Astrocyte of the hippocampus (primary cell): ENCODE measurements at places on chromosomes 6 and 20.
A peak's percentile ranks its signal among the peaks of the same experiment; 100 is the strongest.

DNA sequence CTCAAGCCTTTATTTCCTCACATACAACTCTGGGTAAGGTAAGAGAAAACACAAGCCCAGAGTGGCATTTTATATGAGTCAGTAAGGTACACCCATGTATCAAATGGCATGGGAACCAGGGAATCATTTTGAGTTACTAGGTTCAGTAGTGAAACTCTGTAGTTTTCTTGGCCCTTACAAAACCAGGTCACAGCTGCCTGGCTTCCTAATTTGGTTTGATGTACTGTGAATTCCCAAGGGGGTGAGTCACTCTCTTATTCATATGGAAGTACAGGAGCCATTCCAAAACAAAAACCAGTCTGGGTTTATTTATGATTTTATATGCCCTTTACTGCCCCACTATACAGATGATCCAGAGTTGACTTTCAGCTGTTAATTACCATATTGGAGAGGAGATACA is 70.7 kb downstream of the PDE7B start:
- DNase-seq, result peak; percentile 91

DNA sequence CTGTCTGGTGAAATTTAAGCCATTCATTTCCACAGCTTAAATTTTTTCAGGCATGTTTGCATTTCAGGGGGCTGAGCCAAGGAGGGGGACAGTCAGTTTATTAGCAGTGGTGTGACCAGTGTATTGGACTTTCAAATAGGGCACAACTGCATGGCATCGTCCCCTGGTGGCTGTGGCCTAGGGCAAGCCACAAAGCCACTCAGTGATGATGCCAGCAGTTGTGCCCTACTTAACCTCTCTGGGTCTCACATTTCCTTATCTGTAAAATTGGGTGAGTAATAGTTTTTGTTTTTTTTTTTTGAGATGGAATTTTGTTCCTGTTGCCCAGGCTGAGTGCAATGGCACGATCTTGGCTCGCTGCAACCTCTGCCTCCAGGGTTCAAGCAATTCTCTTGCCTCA is 48.0 kb downstream of the CDC5L start:
- no peak for DNase-seq

- DNase-seq, result no peak
These were observed 31.3 kb downstream of the BCAS4 start for GRCh38 chr20:50826121-50826520.

GRCh38 chr6:57198926-57199636 is 23.0 kb downstream of the RAB23 start:
- no peak for DNase-seq

GRCh38 chr20:51768759-51769517 is 748 bp upstream of the ATP9A start:
- DNase-seq, result peak; percentile 19

DNA sequence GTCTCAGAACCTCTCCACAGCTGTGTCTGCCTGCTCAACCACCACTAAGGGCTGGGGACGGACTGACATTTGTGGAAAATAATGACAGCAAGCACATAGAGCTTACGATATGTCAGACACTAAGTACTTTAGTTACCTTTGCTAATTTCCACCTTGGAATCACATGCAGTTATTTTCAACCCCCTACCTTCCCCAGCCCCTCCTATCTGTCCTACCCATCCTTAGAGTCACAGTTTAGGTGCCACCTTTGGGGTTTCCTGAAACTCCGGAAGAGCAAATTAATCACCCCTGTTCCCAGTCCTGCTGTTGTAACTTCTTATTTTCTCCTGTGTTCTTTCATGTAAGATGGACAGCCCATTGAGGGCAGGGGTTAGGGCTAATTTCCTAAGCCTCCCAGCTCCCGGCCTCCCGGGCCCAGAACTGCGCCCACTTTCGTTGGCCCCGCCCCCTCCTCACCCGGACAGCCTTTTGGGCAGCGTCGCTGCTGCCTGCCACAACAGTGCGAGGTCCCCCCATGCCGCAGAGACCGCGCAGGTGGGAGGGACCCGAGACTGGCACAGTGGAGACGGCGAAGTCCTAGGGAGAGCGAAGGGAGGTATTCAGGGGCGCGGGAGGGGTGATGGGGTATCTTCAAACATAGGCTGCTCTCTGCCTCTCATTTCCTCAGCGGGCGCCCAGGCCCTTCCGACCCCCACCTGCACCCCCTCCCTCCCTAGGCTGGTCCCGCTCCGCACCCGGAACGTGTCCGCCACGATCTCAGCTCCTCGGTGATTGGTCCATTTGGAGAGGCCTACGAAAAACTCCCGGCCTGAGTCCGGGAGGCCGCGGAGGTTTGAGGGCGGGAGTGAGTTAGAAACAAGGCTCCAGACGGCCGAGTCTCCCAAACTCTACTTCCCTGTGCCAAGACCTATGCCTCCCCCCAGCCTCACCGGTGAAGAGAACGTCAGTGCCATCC is 1.1 kb downstream of the DDAH2 start:
- no peak for DNase-seq

DNA sequence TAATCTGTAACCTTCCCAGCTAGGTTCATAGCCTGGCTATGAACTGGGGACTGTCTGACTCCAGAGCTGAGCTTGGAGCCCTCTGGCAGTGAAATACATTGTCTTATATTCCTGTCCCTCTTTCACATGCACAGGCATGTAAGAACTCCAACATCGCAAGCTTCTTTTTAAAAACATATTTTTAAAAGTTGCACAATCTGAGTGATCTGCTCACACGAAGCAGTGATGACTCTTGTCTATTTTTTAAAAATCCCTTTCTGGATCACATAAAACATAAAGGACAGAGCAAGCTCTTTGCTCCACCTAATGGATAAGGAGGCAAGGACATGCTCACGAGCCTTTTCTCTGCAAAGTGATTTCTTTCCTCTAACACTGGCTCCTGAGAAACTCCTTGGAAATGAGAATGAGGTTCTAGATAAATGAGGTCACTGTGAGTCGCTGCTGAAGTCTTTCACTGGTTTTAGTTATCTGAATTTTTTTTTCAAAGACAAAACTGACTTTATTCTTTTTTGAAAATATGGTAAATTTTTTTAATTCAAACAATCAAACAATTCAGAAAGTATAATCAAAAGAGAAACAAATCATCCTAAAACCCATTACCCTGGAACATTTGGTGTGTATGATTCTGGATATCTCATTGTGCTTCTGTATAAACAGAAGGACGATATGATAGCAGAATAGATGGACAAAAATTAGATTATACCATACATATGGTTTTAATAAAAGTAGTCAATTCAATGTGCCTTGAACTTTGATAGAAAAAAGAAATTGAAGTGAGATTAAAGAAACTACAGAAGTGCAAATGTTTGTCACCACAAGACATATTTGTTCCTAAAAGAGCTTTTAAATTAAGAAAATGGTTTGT is 30.8 kb downstream of the IL20RA start:
- DNase-seq, result peak; percentile 62

DNA sequence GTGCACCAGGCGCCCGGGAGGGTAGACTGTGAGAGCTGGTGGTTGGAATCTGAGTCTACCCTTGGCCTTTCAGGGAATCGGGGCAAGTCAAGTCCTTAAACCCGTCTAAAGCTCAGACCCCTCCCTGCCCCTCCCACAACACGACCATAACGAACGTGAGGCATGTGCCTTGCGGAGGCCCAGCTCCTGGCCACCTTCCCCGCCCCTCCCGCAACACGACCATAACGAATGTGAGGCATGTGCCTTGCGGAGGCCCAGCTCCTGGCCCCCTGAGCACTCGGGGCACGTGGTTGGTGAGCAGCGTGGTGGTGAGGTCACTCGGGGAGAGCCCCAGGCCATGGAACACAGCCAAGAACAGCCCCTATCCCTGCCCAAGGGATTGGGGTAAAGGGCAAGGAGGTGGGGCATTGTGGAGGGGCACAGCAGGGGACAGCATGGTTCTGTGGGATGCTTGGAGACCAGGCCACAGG is 132.2 kb downstream of the TAF4 start:
- DNase-seq, result no peak

GRCh38 chr20:14955399-14955798 is 618.0 kb upstream of the FLRT3 start:
- DNase-seq, result no peak

DNA sequence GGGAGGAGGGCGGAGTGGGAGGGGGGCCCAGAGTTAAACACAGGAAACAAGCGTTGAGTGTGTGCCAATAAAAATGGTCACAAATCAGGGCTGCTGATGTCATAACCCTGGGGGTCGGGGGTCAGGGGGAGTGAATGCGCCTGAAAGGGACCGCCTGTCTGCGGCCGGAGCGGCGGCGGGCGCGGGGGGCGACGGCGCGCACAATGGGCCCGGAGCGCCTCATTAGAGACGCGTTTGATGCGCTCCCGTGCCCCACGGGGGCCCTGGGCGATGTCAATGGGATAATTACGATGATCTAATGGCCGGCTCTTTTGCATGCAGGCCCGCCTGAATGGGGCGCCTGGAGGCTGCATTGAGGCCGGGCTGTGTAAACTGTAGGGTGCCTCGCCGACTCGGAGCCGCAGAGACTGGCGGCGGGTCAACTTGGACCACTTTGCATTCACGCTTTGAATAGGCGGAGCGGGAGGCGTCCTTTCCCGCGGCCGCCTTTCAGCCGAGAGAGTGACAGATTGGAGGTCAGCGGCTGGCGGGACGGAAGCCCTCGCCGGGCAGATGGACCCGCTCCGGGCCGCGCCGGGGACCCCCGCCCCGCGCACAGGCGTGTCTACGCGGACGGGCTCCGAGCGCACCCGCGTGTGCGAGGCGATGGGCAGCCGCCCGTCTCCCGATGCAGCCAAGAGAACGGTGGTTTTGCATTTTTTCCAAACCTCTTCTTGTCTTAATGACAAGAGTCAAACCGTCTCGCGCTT is 296.1 kb downstream of the TFAP2C start:
- peak; percentile 34 for DNase-seq

DNA sequence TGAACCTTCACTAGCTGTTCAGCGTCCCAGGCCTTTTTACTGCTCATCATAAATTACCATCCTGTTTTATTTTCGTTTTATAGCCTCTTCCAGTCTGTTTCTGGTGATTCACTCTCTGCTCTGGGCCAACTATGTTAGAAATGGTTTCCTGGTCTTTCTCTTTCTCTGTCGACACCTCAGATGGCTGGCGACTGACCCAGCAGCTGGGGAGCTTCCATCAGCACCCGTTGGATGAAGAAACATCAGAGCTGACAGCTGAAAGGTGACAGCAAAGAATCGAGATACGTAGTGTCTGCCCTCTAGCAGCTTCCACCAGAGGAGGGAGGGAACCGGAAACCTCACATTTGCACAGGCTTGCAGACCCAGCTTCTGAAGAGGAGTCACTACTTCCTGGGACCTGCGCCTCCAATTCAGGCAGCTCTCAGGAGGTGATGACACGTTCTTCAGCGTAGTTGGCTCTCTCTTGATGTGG is 82.9 kb upstream of the MLN start:
- DNase-seq, result peak; percentile 17

GRCh38 chr6:150696190-150696589 is 96.5 kb downstream of the PLEKHG1 start:
- no peak for DNase-seq

- DNase-seq, result peak; percentile 43
These were observed 65.2 kb upstream of the RSPO3 start for GRCh38 chr6:127053032-127053874.

- no peak for DNase-seq
These were observed 56.4 kb downstream of the B4GALT5 start for GRCh38 chr20:49657118-49657901.

DNA sequence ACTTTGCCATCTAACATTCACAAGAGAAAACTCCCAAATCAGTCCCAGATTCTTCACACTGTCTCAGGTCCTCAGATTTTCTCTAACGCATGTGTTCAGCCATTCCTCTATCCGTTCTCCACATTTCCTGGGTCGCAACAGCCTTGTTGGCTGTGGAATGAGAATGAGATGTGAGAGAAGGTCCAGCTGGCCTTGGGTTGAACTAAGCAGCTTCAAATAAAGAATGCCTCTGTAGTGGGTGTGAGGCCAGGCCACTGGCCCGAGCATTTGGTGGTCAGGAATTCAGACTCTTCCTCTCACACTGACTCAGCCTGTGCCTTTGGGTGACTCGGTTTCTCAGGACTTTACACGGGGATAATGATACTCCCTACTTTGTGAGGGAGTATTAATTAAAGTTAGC is 73.8 kb upstream of the CCN6 start:
- DNase-seq, result peak; percentile 37

GRCh38 chr6:38262026-38262425 is 377.7 kb downstream of the BTBD9 start:
- DNase-seq, result peak; percentile 92

- DNase-seq, result no peak
These were observed 996.0 kb upstream of the CITED2 start for GRCh38 chr6:140370441-140370840.

GRCh38 chr20:51493346-51493791 is 49.1 kb downstream of the NFATC2 start:
- DNase-seq, result no peak

- peak; percentile 68 for DNase-seq
These were observed 125.2 kb upstream of the RALGAPA2 start for GRCh38 chr20:20837574-20838021.

DNA sequence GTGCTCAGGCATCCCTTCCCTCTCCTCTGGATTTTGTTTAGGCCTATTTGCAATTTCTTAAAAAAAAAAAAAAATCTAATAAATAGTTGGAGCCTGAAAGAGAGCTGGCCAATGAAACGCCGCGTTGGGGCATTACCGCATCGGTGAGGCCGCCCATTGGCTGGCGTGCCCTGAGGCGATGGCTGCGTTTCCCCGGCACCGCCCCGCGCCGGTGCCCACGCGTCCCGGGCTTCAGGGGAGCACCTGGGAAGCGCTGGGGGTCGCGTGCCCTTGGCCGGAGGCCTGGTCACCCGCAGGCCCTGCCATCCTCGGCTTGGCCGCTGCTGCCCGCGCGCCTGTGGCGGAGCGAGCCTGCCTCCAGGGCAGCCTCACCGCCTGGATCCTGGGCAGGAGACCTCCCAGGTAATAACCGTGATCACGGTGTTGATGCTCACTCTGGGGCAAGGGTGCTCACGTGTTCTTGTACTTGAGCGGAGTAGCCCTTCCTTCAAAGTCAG is 155.4 kb downstream of the NRN1 start:
- peak; percentile 81 for DNase-seq

- DNase-seq, result no peak
These were observed 139.5 kb upstream of the TCF21 start for GRCh38 chr6:133749427-133749826.

- no peak for DNase-seq
These were observed 95.1 kb upstream of the SASH1 start for GRCh38 chr6:148247386-148248063.

- no peak for DNase-seq
These were observed 6.0 kb upstream of the FASTKD5 start for GRCh38 chr20:3165473-3166337.

DNA sequence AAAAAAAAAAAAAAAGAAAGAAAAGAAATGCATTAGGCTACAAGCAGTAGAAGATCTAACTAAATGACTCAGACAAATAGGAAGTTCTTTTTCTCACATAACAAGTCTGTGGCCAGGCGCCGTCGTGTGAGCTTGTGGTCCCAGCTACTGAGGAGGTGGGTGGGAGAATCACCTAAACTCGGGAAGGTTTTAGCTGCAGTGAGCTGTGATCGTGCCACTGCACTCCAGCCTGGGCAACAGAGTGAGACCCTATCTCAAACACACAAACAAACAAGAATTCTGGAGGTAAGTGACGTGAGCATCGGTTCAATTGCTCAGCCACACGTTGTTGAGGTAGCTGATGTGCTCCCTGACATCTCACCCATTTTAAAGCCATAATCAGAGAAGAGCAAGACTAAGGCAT is 37.9 kb upstream of the SLC23A2 start:
- no peak for DNase-seq

GRCh38 chr20:18240997-18241396 is 47.3 kb upstream of the ZNF133 start:
- no peak for DNase-seq
